ENCODE measurements at places on chromosomes 13 and 19.

GRCh38 chr13:34587576-34587975 is 354.5 kb upstream of the NBEA start:
- no peak for DNase-seq

DNA sequence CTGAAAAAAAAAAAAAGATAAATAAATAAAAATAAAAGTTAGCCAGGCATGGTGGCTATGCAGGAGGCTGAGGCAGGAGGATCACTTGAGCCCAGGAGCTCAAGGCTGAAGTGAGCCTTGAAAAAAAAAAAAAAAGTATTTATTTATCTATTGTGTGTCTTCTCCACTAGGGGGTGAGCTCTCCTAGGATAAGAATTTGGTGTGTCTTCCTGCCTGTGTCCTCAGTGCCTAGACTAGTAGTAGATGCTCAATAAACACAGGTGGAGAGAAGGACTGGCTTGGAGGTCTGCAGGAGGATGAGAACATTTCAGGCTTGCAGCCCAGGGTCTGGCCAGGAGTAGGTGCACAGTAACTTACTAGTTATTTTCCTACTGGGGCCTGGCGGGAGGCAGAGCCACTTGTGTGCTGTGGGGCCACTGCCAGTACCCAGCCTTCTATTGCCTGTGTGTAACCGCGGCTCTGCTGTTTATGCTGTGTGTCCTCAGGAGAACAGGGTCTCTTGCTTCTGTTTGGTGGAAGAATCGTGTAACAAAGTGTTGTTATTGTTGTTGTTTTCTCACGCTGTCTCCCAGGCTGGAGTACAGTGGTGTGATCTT is 5.4 kb downstream of the LMTK3 start:
- DNase-seq, result peak; percentile 23

DNA sequence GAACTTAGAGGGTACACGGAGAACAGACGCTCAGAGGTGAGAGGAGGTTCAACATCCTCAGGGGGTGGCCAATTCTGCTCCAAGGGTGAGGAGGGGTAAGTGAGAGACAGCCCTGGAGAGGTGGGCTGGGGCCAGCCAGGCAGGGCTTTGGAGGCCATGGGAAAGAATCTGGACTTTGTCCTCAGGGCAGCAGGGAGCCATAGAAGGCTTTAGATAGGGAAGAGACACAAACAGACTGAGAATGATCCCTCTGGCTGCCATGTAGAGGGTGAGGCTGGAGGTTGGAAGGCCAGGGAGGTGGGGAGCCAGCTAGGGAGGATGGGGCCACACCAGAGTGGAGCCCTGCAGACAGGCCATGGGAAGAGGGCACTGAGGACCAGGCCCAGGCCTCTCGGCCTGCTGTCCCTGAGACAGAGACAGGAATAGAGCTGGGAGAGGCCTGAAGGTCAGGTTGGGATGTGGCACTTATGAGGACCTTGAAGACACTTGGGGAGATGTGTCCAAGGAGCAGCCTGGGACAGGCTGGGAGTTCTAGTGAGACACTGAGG is 29.2 kb upstream of the CCNP start:
- DNase-seq, result no peak

- no peak for DNase-seq
Measured at GRCh38 chr13:53151336-53152056, 122.9 kb downstream of the OLFM4 start.

GRCh38 chr13:64855506-64855905 is 2374.6 kb downstream of the PCDH9 start:
- no peak for DNase-seq

GRCh38 chr19:28705008-28705407 is 507.9 kb downstream of the UQCRFS1 start:
- DNase-seq, result no peak

DNA sequence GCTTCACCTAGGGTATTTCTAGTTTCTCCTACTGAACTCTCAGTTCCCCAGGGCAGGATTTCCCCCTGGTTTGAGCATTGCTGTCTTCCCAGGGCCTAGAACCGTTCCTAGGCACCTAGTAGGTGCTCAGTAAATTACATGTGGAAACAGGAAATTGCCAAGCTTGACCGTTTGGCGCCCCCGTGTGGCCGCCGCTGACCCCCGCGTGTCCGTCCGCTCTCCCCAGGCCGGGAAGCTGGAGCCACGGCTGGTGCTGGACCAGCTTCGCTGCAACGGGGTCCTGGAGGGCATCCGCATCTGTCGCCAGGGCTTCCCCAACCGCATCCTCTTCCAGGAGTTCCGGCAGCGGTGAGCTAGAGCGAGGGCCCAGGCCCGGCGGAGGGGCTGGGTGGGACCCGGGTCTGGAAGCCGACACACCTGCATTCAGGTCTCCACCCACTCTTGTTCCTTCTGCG is 55.5 kb downstream of the MYH14 start:
- no peak for DNase-seq

Data from CD4-positive, alpha-beta T cell treated with Interleukin-6 for 4 hours (primary cell).